Effector memory CD8-positive, alpha-beta T cell (primary cell): ENCODE measurements at places on chromosomes 13 and 19.

GRCh38 chr19:17491287-17491686 is 20.2 kb upstream of the PGLS start:
- H3K36me3 ChIP-seq, result no peaks in the 10 kb centered on the region
- H3K4me3 ChIP-seq, result no peak overlapping the region
- H3K27me3 ChIP-seq, result no peaks in the 10 kb centered on the region
- DNase-seq, result no peak

DNA sequence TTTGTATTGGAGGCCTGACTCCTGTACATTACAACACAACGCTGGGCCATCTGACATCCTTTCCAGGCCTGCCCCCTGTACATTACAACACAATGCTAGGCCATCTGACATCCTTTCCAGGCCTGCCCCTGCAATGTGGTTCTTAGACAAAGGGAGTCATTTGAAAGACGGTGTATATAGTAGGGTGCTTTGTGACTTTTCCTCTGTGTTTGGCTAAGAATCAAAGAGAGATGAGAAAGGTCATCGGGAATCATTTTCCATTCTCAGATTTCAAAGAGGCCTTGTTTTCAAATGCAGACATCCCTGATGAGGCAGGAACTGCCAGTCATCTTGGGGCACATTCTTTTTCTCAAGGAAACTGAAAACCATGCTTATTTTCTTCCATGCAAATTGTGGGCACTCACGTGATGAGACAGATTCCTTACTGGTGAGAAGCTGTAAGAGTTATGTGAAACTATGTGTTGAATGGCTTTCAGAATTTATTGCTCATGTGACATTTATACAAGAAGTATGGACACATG is 551.6 kb downstream of the MYO16 start:
- H3K27ac ChIP-seq, result no peak overlapping the region
- no peak overlapping the region for H3K4me3 ChIP-seq
- no peaks in the 10 kb centered on the region for H3K4me1 ChIP-seq
- DNase-seq, result no peak
- H3K27me3 ChIP-seq, result no peaks in the 10 kb centered on the region
- no peaks in the 10 kb centered on the region for H3K36me3 ChIP-seq

GRCh38 chr13:46332772-46333171 is 54.3 kb downstream of the RUBCNL start:
- H3K27ac ChIP-seq, result no peak overlapping the region
- peak overlapping the region; percentile 74 for H3K4me3 ChIP-seq
- peaks cover 32% of the 10 kb centered on the region for H3K27me3 ChIP-seq
- H3K4me1 ChIP-seq, result peaks cover 28% of the 10 kb centered on the region
- DNase-seq, result no peak

GRCh38 chr13:91212231-91212630 is 135.3 kb upstream of the MIR17HG start:
- DNase-seq, result no peak
- no peaks in the 10 kb centered on the region for H3K27me3 ChIP-seq
- H3K36me3 ChIP-seq, result no peaks in the 10 kb centered on the region
- no peaks in the 10 kb centered on the region for H3K4me1 ChIP-seq
- no peak overlapping the region for H3K27ac ChIP-seq

- H3K4me1 ChIP-seq, result peaks cover 6% of the 10 kb centered on the region
- H3K27ac ChIP-seq, result no peak overlapping the region
- H3K36me3 ChIP-seq, result peaks cover 12% of the 10 kb centered on the region
- no peak overlapping the region for H3K4me3 ChIP-seq
Observed at GRCh38 chr19:10575011-10575716, 6.4 kb upstream of the CDKN2D start.

- H3K4me3 ChIP-seq, result no peak overlapping the region
- DNase-seq, result no peak
- H3K27me3 ChIP-seq, result no peaks in the 10 kb centered on the region
- H3K36me3 ChIP-seq, result no peaks in the 10 kb centered on the region
Observed at GRCh38 chr19:755063-755462, 4.2 kb downstream of the MISP start.

DNA sequence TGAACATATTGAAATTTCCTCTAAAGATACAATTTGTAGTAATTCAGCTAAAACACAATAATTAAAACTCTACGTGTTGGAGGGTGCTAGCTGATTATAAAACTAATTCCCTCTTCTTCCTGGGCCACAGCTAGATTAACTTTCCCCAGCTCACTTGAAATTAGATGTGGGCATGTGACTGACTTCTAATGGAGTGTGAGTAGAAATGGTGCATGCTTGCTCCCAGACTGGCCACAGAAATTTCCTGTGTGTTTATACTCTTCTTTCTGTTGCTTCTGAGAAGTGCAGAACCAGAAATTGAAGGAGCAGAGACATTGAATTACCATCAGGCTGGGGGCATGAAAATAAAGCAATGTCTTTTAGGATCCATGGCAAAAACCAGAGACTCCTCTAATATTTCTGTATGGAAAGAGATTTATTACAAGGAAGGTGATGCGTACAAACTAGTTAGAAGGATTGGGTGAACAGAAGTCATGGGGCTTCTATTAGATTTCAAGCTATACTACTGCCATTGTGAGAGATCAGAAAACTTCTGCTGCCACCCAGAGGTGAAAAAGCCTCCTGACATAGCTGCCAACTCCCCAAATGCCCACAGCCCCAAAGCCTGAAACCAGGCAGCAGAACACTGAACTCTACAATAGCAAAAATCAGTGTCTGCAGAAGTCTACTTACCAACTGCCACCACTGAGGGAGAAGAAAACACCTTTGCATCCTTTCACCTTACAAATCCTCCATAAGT is 379.2 kb upstream of the MIR17HG start:
- H3K27ac ChIP-seq, result no peak overlapping the region
- no peak overlapping the region for H3K4me3 ChIP-seq
- no peaks in the 10 kb centered on the region for H3K4me1 ChIP-seq
- no peaks in the 10 kb centered on the region for H3K36me3 ChIP-seq
- H3K27me3 ChIP-seq, result no peaks in the 10 kb centered on the region

GRCh38 chr13:42906257-42906656 is 85.8 kb downstream of the EPSTI1 start:
- H3K27ac ChIP-seq, result no peak overlapping the region
- no peaks in the 10 kb centered on the region for H3K27me3 ChIP-seq
- no peaks in the 10 kb centered on the region for H3K36me3 ChIP-seq
- H3K4me1 ChIP-seq, result no peaks in the 10 kb centered on the region
- no peak overlapping the region for H3K4me3 ChIP-seq

GRCh38 chr19:29566496-29567054 is 39.5 kb upstream of the POP4 start:
- no peak for DNase-seq
- H3K27ac ChIP-seq, result peak overlapping the region; percentile 74
- no peaks in the 10 kb centered on the region for H3K36me3 ChIP-seq
- H3K4me3 ChIP-seq, result no peak overlapping the region
- H3K4me1 ChIP-seq, result no peaks in the 10 kb centered on the region
- peaks cover 96% of the 10 kb centered on the region for H3K27me3 ChIP-seq

DNA sequence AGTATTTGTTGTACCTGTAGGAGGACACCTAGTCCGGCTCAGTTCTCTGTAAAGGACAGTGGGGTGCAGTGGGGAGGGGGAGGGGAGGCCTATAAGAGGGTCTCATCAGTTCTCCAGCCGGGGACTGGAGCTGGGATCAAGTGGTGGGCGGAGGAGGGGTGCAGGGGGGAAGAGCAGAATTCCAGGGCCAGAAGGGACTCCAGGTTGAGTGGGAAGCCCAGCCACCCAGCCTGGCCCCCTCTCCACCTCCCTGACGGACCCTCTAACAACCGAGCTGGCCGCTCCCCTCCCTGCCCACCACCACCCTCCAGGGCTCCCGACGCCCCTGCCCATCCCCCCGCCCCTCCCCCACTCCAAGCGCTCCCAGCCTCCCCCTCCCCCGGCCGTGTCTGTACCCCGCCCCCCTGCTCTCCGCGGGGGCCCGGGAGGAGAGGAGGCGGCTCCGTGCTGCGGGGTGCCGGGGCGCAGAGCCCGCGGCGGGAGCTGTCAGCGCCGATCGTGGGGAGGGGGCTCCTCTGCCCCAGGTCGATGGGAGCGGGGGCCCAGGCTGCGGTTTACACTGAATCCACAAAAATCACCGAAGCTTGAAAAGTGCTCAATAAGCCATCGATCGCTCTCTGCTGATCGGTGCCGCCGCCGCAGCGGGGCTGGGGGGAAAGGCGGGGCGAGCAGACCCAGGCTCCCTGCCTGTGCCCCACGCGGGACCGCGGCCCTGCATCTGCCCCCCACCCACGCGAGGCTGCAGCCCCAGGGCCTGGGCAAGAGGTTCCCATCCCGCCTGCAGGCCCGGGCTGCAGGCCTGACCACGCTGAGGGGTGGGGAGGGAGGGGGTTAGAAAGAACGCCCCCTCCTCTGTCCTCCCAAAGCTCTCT is 34.6 kb upstream of the ONECUT3 start:
- no peak overlapping the region for H3K4me3 ChIP-seq
- no peak for DNase-seq
- H3K4me1 ChIP-seq, result no peaks in the 10 kb centered on the region
- H3K27ac ChIP-seq, result no peak overlapping the region

DNA sequence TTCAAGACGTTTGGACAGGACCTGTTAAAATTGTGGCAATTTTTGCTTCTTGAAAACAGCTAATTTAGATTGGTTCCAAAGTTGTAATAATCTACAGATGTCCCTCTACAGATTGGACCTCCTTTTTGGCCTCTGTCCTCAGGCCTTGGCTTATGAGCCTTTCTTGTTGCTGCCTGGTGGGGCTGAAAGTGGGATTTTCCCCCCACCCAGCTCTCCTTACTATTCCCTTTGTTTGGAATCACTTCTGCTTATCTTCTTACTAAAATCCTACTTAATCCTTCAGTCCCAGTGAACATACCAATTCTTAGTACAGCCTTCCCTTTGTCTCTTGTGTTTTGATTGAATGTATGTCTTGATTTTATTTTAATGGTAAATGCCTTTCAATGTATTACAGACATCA is 63.5 kb upstream of the TEX29 start:
- H3K27ac ChIP-seq, result no peak overlapping the region
- peaks cover 17% of the 10 kb centered on the region for H3K36me3 ChIP-seq
- H3K4me3 ChIP-seq, result no peak overlapping the region
- DNase-seq, result no peak
- H3K4me1 ChIP-seq, result peaks cover 7% of the 10 kb centered on the region

GRCh38 chr19:1715540-1715939 is 37.8 kb upstream of the ONECUT3 start:
- no peaks in the 10 kb centered on the region for H3K4me1 ChIP-seq
- DNase-seq, result no peak
- H3K4me3 ChIP-seq, result no peak overlapping the region
- H3K27ac ChIP-seq, result no peak overlapping the region

- H3K27ac ChIP-seq, result no peak overlapping the region
- peaks cover 49% of the 10 kb centered on the region for H3K36me3 ChIP-seq
- peaks cover 10% of the 10 kb centered on the region for H3K4me1 ChIP-seq
- no peaks in the 10 kb centered on the region for H3K27me3 ChIP-seq
- H3K4me3 ChIP-seq, result no peak overlapping the region
Observed at GRCh38 chr13:91351980-91352379, 4.5 kb downstream of the MIR17HG start.

DNA sequence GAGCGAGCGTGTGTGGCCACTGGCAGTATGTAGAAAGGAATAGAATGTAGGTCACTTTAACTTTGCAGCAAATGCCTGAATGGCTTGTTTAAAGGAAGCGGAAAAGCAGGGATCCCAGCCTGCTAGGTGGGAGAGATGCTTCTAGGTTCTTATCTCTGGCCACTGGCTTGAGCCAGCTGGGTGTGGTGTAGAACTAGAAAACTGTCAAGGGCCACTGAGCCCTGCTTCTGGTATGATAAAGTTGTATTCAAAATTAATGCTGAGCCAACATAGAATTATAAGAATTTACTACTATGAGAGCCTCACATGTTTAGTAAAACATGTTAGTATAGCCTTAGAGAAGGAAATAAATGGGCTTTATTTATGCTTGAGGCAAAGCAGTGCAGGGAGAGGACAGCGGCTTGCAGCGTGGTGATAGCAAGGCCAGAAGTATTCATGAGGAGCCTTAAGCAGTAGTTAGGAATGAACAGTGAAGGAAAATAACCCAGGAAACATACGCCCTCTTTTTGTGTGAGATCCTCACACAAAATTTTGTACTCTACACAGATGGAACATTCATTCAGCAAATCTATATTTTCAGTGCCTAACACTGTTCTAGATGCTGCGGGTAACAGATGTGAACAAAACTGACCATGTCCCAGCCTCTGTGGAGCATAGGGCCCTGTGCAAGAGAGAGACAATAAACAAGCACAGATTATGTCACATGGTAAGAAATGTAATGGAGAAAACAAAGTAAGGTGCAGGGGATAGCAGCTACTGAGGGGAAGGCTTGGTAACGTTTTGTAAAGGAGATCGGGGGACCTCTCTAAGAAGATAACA is 863.2 kb downstream of the DIAPH3 start:
- H3K4me3 ChIP-seq, result no peak overlapping the region
- H3K27me3 ChIP-seq, result no peaks in the 10 kb centered on the region
- no peaks in the 10 kb centered on the region for H3K36me3 ChIP-seq

DNA sequence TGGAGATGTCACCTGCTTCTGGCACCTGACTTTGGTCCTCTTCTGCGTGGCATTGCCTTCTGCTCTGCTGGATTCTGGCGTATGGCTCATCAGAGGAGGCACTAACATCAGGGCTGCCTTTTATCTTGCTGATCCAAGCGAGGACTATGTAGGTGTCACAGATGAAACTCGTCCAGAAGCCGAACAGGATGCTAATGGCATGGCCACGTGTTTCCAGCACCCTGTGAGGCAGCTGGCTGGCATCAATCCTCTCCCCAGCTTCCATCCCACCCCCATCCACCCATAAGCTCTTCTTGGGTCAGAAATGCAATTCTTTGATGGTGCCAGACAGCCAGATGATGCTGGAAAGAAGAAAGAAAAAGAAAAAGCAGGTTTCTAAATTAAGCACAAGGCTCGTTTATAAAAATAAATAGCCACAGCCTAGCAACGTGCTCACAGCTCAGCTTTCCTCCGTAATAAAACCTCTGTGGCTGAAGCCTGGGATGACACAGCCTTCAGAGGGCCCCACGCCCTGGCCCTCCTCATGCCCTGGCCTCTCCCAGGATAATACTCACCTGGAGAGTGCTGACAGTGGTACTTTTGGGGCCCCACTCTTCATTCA is 212.9 kb upstream of the SERP2 start:
- peaks cover 7% of the 10 kb centered on the region for H3K27me3 ChIP-seq
- no peak overlapping the region for H3K27ac ChIP-seq
- no peak for DNase-seq

DNA sequence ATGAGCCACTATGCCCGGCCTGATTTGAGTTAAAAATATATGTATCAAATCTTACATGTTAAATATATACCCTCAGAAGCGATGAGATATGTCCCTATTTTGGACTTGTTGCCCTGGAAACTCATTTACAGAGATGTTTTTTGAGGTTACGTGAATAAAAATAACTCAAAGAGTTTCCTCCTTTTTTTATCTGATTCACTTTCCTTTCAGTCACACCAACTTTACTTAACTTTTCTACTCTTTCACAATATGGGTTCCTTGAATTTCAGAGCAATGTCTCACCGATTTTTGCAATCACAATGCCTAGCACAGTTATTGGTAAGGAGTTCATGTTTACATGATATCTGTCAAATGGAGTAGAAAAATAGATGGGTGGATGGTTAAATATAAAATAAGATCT is 2.3 kb downstream of the OR7C2 start:
- H3K4me1 ChIP-seq, result no peaks in the 10 kb centered on the region
- H3K27me3 ChIP-seq, result peaks cover 29% of the 10 kb centered on the region
- peak overlapping the region; percentile 56 for H3K27ac ChIP-seq
- H3K4me3 ChIP-seq, result no peak overlapping the region
- no peak for DNase-seq
